ENCODE measurements at places on chromosomes 12 and 14.

- no peak for DNase-seq
- no peaks in the 10 kb centered on the region for H3K4me1 ChIP-seq
- no peaks in the 10 kb centered on the region for H3K27me3 ChIP-seq
- H3K27ac ChIP-seq: no peak overlapping the region
- H3K36me3 ChIP-seq: no peaks in the 10 kb centered on the region
These were observed 161.8 kb downstream of the PAH start for GRCh38 chr12:102755266-102755665.

GRCh38 chr14:94622653-94623421 lies 10.6 kb downstream of the SERPINA3 start:
- no peak for DNase-seq
- no peak overlapping the region for H3K4me3 ChIP-seq
- no peaks in the 10 kb centered on the region for H3K27me3 ChIP-seq
- H3K27ac ChIP-seq: no peak overlapping the region

GRCh38 chr14:105219753-105220152 lies 28.6 kb upstream of the BTBD6 start:
- peaks cover 2% of the 10 kb centered on the region for H3K36me3 ChIP-seq
- no peaks in the 10 kb centered on the region for H3K4me1 ChIP-seq
- H3K27me3 ChIP-seq: no peaks in the 10 kb centered on the region
- no peak overlapping the region for H3K4me3 ChIP-seq
- no peak for DNase-seq

GRCh38 chr12:6925239-6925539 lies 2.6 kb upstream of the ATN1 start:
- DNase-seq: no peak
- peaks cover 37% of the 10 kb centered on the region for H3K4me1 ChIP-seq
- peak overlapping the region; percentile 20 for H3K27ac ChIP-seq
- no peak overlapping the region for H3K4me3 ChIP-seq
- H3K36me3 ChIP-seq: no peaks in the 10 kb centered on the region
- no peaks in the 10 kb centered on the region for H3K27me3 ChIP-seq

DNA sequence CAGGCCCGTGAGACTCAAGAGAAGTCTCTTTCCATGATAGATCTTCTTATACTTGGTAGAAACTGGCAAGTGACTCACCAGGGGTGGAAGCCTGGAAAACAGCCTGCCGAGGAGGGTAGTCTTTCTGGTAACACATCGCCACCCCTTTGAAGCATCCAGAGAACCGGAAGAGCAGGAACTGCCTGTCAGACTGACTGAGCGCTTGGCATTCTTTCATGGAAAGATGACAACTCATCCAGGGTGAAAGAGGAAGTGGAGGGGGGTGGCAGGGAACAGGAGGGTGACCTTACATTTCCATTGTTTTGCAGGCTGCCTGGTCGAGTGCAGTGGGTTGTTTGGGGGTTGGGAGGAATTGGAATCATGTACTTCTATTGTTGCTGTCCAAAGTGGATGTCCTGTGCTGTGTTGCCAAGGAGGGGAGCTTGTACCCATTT lies 34.5 kb downstream of the PRKCH start:
- peaks cover 5% of the 10 kb centered on the region for H3K4me1 ChIP-seq
- no peaks in the 10 kb centered on the region for H3K27me3 ChIP-seq
- no peaks in the 10 kb centered on the region for H3K36me3 ChIP-seq
- peak overlapping the region; percentile 71 for H3K27ac ChIP-seq
- peak; percentile 73 for DNase-seq

GRCh38 chr14:47332939-47333338 lies 342.5 kb downstream of the MDGA2 start:
- DNase-seq: no peak
- H3K36me3 ChIP-seq: no peaks in the 10 kb centered on the region
- H3K27me3 ChIP-seq: no peaks in the 10 kb centered on the region
- H3K4me3 ChIP-seq: no peak overlapping the region
- no peak overlapping the region for H3K27ac ChIP-seq
- no peaks in the 10 kb centered on the region for H3K4me1 ChIP-seq

DNA sequence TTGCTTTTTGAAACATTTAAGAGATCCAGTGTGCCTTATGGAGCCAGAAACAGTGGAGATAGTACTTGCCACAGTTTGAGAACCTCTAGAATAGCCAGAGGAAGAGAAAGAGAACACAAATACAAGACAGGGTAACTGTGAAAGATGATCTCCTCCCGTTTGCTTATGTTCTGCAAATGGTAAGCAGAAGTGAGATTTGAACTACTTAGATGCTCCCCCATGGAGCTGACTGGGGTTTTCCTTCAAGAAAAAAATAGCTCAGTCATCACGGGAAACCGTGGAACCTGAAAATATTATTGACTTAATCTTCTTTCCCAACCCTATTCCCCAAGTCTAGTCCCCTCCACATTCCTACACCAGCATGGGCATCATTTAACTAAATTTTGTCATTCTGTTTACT lies 87.1 kb downstream of the KIF21A start:
- no peak overlapping the region for H3K27ac ChIP-seq
- H3K4me1 ChIP-seq: no peaks in the 10 kb centered on the region
- no peaks in the 10 kb centered on the region for H3K27me3 ChIP-seq
- H3K36me3 ChIP-seq: peaks cover 1% of the 10 kb centered on the region
- no peak for DNase-seq

- DNase-seq: no peak
- H3K36me3 ChIP-seq: no peaks in the 10 kb centered on the region
- H3K27ac ChIP-seq: no peak overlapping the region
- H3K4me3 ChIP-seq: no peak overlapping the region
- H3K27me3 ChIP-seq: no peaks in the 10 kb centered on the region
These were observed 27.4 kb upstream of the SFSWAP start for GRCh38 chr12:131683266-131684014.

- no peaks in the 10 kb centered on the region for H3K36me3 ChIP-seq
- no peak for DNase-seq
- H3K27me3 ChIP-seq: no peaks in the 10 kb centered on the region
- H3K27ac ChIP-seq: no peak overlapping the region
These were observed 230.6 kb downstream of the KSR2 start for GRCh38 chr12:117738233-117738632.
